ENCODE measurements at places on chromosomes 7 and 10. TPM values are rescaled to one million over a fixed set of nuclear protein-coding genes. Genes with fewer than 3 reads are reported as not detected.

PTN gene
- 33.3 TPM for total RNA-seq

DNA sequence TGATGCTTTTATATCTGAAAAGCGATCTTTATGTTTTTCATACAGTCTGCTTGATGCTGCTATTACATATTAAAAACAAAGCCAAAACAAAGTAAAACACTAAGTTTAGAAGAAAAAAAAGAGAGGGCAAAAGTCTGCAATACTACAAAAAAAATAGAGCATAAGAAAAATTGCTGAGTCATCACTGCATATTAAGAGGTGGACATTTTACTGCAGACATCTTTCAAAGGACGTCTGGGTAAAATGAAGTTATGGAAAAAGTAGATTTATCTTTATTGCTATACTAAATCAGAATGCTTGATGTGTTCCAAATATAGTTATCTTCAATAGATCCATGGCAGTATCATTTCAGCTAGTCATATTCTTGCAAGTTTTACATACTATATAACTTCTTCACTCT is 172.0 kb downstream of the MAGI2 start:
- H3K4me3 ChIP-seq: no peak overlapping the region
- H3K27ac ChIP-seq: peak overlapping the region; percentile 75
- DNase-seq: no peak

GRCh38 chr10:47379445-47379785 is 4.7 kb downstream of the ZNF488 start:
- H3K4me1 ChIP-seq: peaks cover 15% of the 10 kb centered on the region
- peaks cover 70% of the 10 kb centered on the region for H3K27me3 ChIP-seq
- H3K4me3 ChIP-seq: no peak overlapping the region
- DNase-seq: no peak
- H3K27ac ChIP-seq: no peak overlapping the region

DNA sequence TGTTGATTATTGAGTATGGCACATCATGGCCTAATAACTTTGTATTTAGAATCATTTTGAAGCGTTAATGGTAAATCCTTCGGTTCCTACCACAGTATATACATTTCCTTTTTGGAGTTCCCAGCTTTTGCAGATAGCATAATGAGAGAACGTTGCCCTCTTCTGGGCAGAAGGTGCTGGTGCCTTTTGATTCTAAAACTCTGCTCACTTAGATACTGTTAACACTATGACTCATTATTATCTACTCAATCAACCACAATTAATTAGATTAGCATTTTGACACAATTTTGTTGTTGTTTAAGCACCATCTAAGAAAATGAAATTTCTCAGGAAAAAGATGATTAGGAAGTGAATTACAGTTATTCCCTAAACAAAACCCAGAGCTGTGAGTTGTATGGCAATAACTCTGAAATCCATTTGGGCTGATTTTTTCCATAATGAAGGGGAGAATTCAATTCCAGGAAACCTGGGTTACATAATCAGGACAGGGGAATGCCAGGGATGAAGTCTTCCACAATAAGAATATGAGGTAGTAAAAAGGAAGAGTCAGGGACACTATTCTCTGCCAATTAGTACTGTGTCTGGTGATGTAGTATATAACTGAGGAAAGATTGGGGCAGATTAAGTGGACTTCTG is 11.5 kb upstream of the DLD start:
- no peak overlapping the region for H3K4me3 ChIP-seq
- peaks cover 19% of the 10 kb centered on the region for H3K27me3 ChIP-seq
- H3K36me3 ChIP-seq: no peaks in the 10 kb centered on the region
- no peak overlapping the region for H3K27ac ChIP-seq
- DNase-seq: peak; percentile 91

- peak; percentile 39 for DNase-seq
- H3K27ac ChIP-seq: no peak overlapping the region
- no peaks in the 10 kb centered on the region for H3K27me3 ChIP-seq
- H3K36me3 ChIP-seq: peaks cover 15% of the 10 kb centered on the region
Measured at GRCh38 chr7:30647589-30648364, 34.5 kb downstream of the CRHR2 start.

DNA sequence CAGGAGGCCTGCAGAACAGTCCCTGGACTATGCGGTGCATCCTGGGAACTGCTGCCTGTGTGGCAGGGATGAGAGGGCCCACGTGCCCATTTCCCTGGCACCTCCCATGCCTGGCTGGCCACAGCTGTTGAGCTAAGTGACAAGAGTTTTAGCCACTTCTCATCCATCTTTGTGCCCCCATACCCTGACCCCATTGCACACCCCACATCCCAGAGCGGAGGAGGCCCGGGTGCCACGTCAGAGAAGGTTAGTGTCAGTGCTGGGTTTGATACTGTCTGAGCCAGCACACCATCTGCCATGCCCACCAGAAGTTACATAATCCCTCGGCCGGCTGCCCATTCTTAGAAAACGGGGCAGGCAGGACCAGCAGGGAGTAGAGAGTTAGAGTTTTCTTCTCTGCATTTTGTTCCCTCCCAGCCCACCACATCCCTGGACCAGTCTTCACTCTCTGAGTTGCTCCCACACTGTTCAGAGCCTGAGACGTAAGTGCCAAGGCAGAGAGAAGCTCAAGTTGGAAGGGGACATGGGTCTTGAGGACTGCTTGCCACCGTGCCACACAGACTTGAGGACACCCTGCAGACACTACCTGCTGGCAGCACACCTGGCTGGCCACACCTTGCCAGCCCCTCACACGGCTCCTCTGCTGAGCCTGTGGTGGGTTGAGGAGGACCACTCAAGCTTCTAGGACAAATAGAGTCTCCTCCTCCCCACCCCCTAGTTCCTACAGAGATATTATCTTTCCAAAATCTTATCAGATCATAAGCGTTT is 13.1 kb downstream of the UNC5B start:
- no peaks in the 10 kb centered on the region for H3K36me3 ChIP-seq
- H3K4me1 ChIP-seq: peaks cover 26% of the 10 kb centered on the region
- no peak overlapping the region for H3K4me3 ChIP-seq
- H3K27me3 ChIP-seq: no peaks in the 10 kb centered on the region

GRCh38 chr10:30854656-30855055 is 177.0 kb downstream of the ZNF438 start:
- no peak overlapping the region for H3K4me3 ChIP-seq
- no peaks in the 10 kb centered on the region for H3K27me3 ChIP-seq
- peaks cover 13% of the 10 kb centered on the region for H3K4me1 ChIP-seq

GRCh38 chr7:113109718-113110117 is 8.6 kb downstream of the SMIM30 start:
- DNase-seq: no peak
- no peaks in the 10 kb centered on the region for H3K27me3 ChIP-seq
- H3K27ac ChIP-seq: no peak overlapping the region
- no peak overlapping the region for H3K4me3 ChIP-seq

DNA sequence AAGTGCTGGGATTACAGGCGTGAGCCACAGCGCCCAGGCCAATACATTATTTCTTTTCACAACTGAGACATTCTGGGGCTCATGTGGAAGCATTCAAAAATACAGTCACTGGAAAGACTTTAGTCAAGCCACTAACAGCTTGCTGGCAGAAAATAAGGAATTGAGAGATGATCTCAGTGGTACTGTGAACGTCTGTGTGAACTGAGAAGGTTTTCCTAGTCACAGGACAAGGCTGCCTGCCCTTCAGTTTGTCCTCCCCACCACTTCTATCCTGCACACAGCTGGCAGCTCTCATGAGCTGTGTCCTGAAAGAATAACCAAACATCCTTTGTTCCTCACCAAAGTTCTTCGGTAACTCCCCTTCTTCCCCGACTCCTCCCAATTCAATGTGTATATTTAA is 31.3 kb upstream of the ITGA8 start:
- H3K4me3 ChIP-seq: no peak overlapping the region
- no peak for DNase-seq
- no peak overlapping the region for H3K27ac ChIP-seq
- H3K27me3 ChIP-seq: peaks cover 22% of the 10 kb centered on the region
- H3K36me3 ChIP-seq: no peaks in the 10 kb centered on the region

DNA sequence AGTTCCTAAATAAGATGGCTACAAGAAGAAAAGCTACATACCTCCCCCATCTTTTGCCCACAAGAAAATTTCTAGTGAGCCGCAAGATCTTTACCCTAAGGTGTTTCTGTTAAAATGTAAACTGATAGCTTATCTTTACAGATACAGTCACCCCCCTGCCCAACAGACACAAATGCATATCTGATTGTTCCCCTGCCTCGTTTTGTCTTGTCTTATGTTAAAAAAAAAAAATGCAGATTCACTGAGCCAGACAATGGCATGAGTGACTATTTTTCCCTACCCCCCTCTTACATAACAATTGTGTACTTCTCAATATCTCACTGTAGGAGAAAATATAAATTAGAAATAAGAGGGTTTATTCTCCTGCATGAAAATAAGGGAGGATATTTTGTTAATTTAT is 8.5 kb downstream of the ZNF138 start:
- H3K4me1 ChIP-seq: no peaks in the 10 kb centered on the region
- no peaks in the 10 kb centered on the region for H3K27me3 ChIP-seq
- H3K36me3 ChIP-seq: peaks cover 15% of the 10 kb centered on the region
- no peak overlapping the region for H3K27ac ChIP-seq
- H3K4me3 ChIP-seq: no peak overlapping the region

- no peaks in the 10 kb centered on the region for H3K36me3 ChIP-seq
- H3K4me1 ChIP-seq: no peaks in the 10 kb centered on the region
- H3K4me3 ChIP-seq: no peak overlapping the region
- H3K27ac ChIP-seq: no peak overlapping the region
Measured at GRCh38 chr7:21580073-21580521, 37.3 kb downstream of the DNAH11 start.

FFAR4 gene
- not detected for total RNA-seq

DNA sequence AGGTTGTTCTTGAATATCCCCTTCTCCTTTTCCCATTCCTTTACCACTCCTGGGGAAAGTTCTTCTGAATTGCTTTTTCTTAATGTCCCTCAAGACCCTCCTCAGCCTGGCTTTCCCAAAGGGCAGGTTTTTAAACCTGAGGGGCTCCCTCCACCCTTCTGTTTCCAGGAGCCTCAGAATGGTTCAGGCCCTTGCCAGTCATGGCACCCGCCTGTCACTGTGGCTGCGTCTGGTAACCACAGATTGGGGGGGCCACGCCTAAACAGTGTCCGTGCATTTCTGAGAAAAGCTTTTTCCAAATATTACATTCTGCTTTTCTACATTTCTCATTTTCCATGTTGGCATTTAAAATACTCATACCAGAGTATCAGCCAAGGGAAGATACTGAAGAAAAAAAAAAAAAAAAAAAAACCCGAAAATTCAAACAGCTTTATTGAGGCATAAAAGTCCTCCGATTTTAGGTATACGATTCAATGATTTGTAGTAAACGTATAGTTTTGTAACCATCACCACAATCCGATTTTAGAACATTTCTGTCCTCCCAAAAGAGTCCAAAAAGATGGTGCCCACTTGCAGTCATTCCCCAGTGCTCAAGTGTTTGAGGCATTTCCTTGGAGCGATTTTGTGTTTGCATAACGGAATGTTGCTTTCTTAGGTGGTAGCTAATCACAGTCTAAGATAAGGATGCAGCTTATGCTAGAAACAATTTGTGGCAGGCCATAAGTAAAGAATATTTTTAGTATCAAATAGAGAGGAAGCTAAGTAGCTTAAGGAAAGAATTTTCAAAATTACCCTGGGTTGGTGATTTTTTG is 22.1 kb downstream of the HKDC1 start:
- H3K4me3 ChIP-seq: no peak overlapping the region
- no peaks in the 10 kb centered on the region for H3K36me3 ChIP-seq
- DNase-seq: no peak

DNA sequence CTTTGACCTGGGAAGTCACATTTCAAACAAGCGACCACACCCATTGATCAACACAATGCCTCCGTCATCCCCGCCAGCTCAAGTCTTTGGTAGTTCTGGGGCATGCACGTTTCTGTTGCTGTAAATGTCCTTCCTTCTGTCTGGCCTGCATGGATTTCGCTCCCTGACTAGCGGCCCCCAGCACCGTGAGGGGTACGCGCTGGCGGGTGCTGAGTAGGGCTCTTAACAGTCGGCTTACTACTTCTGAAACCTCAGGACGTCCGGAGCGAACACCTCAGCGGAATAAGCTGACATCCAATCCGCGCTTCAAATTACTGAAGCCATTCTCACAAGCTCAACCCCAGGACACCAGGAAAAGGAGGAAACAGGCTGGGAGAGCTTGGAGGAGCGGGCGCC is 505 bp downstream of the NUDCD3 start:
- H3K4me1 ChIP-seq: peaks cover 11% of the 10 kb centered on the region
- H3K36me3 ChIP-seq: peaks cover 2% of the 10 kb centered on the region
- H3K4me3 ChIP-seq: peak overlapping the region; percentile 87
- DNase-seq: no peak
- H3K27me3 ChIP-seq: no peaks in the 10 kb centered on the region

SPDYE2B gene
- not detected for total RNA-seq

DNA sequence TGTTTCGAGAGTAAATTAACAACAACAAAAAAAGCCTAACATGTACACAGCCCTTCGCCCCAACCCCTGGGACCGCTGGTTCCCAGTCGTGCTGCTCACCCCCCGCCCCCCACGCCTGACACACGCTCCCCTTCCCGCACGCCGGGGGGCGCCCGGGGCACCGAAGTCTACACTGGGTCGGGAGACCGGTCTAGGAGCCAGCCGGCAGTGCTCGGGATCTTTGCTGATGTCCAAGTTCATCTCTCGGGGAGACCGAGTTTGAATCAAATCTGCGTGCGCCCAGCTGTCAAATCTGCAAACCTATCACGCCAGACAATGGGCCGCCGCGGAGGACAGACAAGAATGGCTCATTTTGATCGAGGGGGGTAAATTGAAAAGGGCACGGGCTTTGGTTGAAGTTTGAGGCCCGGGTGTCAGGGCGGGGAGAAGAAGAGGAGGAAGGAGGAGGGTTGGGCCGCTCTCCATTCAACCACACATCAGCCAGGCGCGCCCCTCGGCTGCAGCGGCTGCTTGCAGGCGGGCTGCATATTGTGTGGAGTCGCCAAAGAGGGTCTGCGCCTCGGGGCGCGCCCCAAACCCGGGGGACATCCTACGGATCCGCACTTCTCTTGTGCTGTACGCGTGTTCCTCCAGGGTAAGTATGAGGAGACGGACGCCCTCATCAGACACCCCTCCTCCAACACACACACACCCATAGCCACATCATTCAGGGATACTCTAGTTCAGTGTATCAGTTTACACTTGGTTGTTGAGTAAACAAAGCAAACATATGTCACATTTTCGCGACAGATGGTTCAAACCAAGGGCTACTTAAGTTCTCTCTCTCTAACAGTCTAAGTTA is 1.3 kb upstream of the GFRA1 start:
- H3K4me3 ChIP-seq: peak overlapping the region; percentile 75
- peaks cover 43% of the 10 kb centered on the region for H3K27me3 ChIP-seq
- peaks cover 16% of the 10 kb centered on the region for H3K4me1 ChIP-seq
- H3K27ac ChIP-seq: no peak overlapping the region
- DNase-seq: peak; percentile 93
- no peaks in the 10 kb centered on the region for H3K36me3 ChIP-seq

ADCYAP1R1 gene
- not detected for total RNA-seq

- peaks cover 3% of the 10 kb centered on the region for H3K4me1 ChIP-seq
- DNase-seq: no peak
Measured at GRCh38 chr10:308572-309085, 173.4 kb downstream of the ZMYND11 start.

CTAGE4 gene
- total RNA-seq: 0.36 TPM

KCND2 gene
- 9.4 TPM for total RNA-seq

DNA sequence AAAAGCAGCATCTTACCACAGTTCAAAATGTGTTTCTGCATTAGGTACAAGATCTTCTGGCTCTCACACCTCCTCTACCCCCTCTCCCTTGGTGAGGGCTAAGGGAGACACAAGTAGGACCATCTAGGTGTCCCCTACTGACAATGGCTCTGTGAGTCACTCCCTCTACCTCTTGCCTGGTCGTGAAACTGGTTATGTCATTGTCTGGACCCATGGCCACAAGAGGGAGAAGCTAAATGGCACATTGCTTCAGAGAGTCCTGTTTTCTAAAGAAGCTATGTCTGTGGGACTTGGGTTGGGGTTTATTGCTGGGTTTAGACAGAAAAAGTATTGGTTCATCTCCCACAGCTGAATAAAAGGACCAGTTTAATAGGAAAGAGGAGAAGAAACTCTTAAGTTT is 4.0 kb upstream of the PLXNA4 start:
- H3K27ac ChIP-seq: no peak overlapping the region
- H3K27me3 ChIP-seq: peaks cover 26% of the 10 kb centered on the region
- DNase-seq: peak; percentile 82
- no peaks in the 10 kb centered on the region for H3K36me3 ChIP-seq

CLEC2L gene
- not detected for total RNA-seq
